Colonic mucosa (tissue), 4 donors: ENCODE measurements at places on chromosomes 5 and 9. TPM values are rescaled to one million over a fixed set of nuclear protein-coding genes. Genes with fewer than 3 reads are reported as not detected.
A peak's percentile ranks its signal among the peaks of the same experiment; 100 is the strongest.

The NUDT12 gene
- total RNA-seq: 24.8 TPM

The CSF2 gene
- not detected for total RNA-seq

GRCh38 chr5:17727098-17727497 is 92.8 kb downstream of the TAF11L14 start:
- no peak for DNase-seq
- H3K27me3 ChIP-seq: no peaks in the 10 kb centered on the region
- no peak overlapping the region for H3K4me3 ChIP-seq
- no peaks in the 10 kb centered on the region for H3K36me3 ChIP-seq

DNA sequence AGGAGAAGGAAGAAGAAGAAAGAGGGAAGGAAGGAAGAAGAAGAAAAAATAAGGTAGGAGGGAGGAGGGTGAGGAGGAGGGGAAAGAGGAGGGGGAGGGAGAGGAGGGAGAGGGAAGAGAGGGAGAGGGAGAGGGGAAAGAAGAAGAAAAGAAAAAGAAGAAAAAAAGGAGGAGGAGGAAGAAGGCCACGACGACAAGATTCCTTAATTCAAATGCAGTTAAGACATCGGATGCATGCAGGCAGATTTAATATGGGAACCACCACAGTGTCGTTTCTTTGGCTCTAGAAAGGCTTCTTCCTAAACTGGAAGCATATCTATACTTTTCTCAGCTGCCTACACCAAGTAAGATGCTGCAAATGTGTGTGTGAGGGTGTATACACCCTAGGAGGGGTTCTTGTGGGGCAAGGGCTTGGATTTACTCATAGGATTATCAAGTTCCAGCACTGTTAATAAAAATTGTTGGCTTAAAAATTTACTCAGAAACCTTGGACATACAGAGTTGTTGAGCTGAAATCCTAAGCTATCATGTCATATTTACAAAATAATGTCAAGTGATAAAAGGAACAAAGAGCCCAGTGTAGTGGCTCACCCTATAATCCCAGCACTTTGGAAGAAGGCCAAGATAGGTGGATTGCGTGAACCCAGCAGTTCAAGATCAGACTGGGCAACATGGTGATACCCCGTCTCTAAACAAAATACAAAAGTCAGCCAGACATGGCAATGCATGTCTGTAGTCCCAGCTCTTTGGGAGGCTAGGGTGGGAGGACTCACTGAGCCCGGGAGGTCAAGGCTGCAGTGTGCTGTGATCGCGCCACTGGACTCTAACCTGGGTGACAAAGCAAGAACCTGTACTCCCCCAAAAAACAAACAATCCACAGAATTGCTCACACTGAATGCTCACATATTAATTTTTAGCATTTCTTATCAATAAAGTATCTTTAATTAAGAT is 108.5 kb downstream of the UBAP2 start:
- H3K27ac ChIP-seq: peak overlapping the region; percentile 39
- H3K36me3 ChIP-seq: no peaks in the 10 kb centered on the region
- H3K4me3 ChIP-seq: no peak overlapping the region

The TLN1 gene
- total RNA-seq: 196 TPM

DNA sequence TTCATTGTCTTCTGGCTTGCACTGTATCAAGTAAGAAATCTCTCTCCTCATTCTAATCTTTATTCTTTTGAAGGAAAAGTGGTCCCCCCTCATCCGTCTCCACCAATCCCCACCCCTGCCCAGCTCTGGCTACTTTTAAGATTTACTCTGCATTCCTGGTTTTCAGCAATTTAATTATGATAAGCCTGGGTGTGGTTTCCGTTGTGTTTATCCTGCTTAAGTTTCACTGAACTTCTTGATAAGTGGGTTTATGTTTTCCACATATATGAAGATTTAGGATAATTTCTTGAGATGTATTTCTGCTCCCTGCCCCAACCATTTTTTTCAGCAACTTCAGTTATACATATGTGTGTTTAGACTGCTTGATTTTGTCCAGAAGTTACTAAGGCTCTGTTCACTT is 46.5 kb downstream of the PTBP3 start:
- DNase-seq: no peak
- no peaks in the 10 kb centered on the region for H3K36me3 ChIP-seq
- H3K4me1 ChIP-seq: no peaks in the 10 kb centered on the region
- H3K27me3 ChIP-seq: no peaks in the 10 kb centered on the region
- H3K4me3 ChIP-seq: no peak overlapping the region

DNA sequence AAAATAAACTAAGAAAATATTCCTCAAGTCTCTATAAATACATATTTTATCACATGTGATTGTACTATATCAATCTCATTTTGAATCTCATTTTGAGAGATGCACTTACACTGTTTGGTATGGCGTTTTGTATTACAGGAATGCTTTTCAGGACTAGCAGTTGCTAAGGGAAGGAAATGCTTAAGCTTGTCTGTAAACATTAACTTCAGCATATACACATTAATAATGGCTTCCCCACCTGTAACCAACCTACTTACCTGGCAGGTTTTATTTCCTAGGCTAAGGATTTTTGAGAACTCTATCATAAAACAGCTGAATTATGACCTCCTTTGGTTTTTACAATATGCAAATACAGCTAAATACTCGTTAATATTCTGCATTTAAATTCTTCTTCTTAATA is 141.0 kb upstream of the GRHPR start:
- no peak overlapping the region for H3K4me3 ChIP-seq
- no peak overlapping the region for H3K27ac ChIP-seq
- H3K4me1 ChIP-seq: no peaks in the 10 kb centered on the region
- no peak for DNase-seq

The ACOT12 gene
- not detected for total RNA-seq

DNA sequence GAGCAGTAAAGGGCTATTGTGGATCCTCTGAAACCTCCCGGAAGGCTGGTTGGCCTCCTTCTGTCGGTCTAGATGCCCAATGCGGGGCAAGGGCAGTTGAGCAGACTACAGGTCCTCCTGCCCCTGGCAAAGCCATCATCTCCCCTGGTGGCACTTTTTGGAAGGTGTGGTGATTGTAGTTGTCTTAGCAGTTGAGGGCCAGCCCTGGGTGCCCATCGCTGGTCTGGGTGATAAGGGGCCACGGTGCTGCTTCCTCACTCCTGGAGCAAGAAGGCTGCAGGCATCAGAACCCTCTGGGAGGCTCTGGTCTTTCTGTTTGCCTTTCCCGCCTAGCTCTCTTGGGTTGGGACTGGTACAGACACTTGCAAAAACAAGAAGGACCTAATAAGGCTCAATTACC is 63.8 kb downstream of the CYSTM1 start:
- peaks cover 16% of the 10 kb centered on the region for H3K4me1 ChIP-seq
- DNase-seq: no peak
- H3K4me3 ChIP-seq: no peak overlapping the region
- no peaks in the 10 kb centered on the region for H3K27me3 ChIP-seq

- H3K27me3 ChIP-seq: peaks cover 9% of the 10 kb centered on the region
- no peaks in the 10 kb centered on the region for H3K4me1 ChIP-seq
- no peak overlapping the region for H3K4me3 ChIP-seq
- DNase-seq: no peak
- no peak overlapping the region for H3K27ac ChIP-seq
Measured at GRCh38 chr5:79517601-79518000, 3.7 kb upstream of the HOMER1 start.

DNA sequence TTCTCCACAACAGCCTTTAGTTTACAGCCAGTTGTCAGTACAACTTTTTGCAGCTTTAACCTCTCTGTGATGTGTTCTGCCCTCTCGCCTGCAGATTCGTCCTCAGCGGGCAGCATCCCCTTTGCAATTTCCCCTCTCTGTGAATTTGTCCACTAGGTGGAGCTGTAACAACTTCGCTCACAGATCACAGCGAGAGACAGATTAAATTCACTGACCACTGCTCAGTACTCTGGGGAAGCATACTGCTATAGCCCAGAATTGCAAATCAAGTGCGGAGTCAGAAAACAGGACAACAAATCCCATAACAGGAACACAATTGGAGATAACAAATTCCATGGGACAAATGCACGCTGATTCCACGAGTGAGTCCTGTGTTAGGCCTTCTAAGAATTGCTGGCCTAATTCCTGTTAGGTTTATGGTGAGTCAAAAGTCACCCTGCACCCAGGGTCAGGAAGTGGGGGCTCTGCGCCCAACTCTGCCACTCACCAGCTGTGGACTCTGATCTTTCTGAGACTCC is 2124.9 kb downstream of the MAT2B start:
- no peak overlapping the region for H3K27ac ChIP-seq
- no peaks in the 10 kb centered on the region for H3K36me3 ChIP-seq
- no peaks in the 10 kb centered on the region for H3K27me3 ChIP-seq
- no peaks in the 10 kb centered on the region for H3K4me1 ChIP-seq
- DNase-seq: peak; percentile 53

DNA sequence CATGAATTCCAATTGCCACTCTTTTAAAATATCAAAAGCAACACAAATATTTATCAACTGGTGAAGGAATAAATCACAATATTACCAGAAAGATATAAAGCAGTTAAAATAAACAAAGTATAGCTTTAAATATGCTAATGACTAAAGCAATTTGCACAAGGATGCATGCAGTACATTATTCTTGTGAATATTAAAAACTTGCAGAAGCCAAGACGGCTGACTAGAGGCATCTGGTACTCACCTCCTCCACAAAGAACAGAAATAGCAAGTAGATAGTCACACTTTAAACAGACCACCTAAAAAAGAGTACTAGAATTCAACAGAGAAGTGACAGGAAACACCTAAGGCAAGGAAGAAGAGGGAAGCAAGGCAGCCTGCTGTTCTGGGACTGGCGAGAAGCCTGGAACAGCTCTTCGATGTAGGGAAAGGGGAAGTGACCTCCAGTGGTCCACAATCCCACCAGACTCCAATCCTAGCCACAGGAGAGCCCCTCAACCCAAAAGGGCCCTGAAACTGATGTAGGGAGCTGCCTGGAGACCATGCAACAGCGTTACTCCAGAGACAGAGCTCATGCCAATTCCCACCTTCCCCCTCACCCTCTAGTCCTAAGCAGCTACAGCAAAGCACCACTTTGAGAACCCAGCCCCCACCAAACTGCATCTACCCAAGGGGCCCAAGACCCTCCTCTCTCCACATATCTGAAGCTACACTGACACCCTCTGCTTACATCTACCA is 86.3 kb downstream of the LPAR1 start:
- no peak for DNase-seq
- no peak overlapping the region for H3K4me3 ChIP-seq
- H3K27me3 ChIP-seq: no peaks in the 10 kb centered on the region
- no peaks in the 10 kb centered on the region for H3K4me1 ChIP-seq
- no peaks in the 10 kb centered on the region for H3K36me3 ChIP-seq
- H3K27ac ChIP-seq: no peak overlapping the region

- DNase-seq: no peak
- H3K36me3 ChIP-seq: no peaks in the 10 kb centered on the region
- H3K27me3 ChIP-seq: no peaks in the 10 kb centered on the region
- H3K27ac ChIP-seq: no peak overlapping the region
- no peaks in the 10 kb centered on the region for H3K4me1 ChIP-seq
- no peak overlapping the region for H3K4me3 ChIP-seq
Measured at GRCh38 chr9:109549386-109549785, 51.3 kb upstream of the PTPN3 start.

GRCh38 chr5:127192836-127193338 is 97.7 kb upstream of the MEGF10 start:
- no peaks in the 10 kb centered on the region for H3K4me1 ChIP-seq
- DNase-seq: no peak
- H3K36me3 ChIP-seq: no peaks in the 10 kb centered on the region
- no peak overlapping the region for H3K27ac ChIP-seq
- no peaks in the 10 kb centered on the region for H3K27me3 ChIP-seq

The FUT7 gene
- total RNA-seq: not detected

DNA sequence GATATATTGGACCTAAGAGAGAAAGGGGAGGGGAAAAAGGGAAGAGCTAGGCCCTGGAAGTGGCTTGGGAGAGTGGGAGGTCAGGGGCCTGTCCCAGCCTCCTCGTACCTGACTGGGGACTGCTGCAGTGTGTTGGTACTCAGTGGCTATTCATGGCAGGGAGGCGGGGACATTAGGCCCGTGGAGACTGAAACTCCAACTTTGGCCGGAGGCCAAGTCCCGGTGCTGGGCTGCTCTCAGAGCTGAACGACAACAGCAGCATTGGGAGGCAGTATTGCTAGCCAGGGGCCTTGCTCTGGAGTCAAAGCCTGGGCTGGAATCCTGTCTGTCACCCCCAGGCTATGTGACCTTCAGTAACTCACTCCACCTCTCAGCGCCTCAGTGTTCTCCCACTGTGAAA is 37.8 kb downstream of the NEURL1B start:
- no peaks in the 10 kb centered on the region for H3K27me3 ChIP-seq
- H3K4me3 ChIP-seq: no peak overlapping the region
- no peaks in the 10 kb centered on the region for H3K4me1 ChIP-seq
- H3K36me3 ChIP-seq: no peaks in the 10 kb centered on the region
- no peak for DNase-seq

The CTXN3 gene
- not detected for total RNA-seq

DNA sequence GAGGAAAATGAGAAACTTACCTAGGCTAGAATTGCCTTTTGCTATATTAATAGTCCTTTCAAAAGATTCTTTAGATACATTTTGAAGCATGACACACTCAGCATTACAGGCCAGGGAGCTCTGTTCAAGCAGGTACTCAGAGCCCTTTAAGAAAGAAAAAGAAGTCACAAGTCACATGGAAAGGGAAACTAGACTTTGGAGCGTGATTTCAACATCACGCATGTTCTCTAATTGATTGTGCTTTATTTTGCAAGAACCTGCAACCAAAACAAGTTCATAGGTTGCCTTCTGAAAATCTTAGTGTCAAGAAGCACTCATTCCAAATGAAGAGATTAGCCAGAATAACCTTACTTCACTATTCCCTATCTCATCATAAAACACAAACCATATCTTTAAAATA is 103.8 kb downstream of the MPDZ start:
- H3K27ac ChIP-seq: no peak overlapping the region
- H3K27me3 ChIP-seq: no peaks in the 10 kb centered on the region
- no peak overlapping the region for H3K4me3 ChIP-seq
- no peaks in the 10 kb centered on the region for H3K4me1 ChIP-seq
- no peaks in the 10 kb centered on the region for H3K36me3 ChIP-seq
- no peak for DNase-seq

The NEUROG1 gene
- total RNA-seq: not detected

DNA sequence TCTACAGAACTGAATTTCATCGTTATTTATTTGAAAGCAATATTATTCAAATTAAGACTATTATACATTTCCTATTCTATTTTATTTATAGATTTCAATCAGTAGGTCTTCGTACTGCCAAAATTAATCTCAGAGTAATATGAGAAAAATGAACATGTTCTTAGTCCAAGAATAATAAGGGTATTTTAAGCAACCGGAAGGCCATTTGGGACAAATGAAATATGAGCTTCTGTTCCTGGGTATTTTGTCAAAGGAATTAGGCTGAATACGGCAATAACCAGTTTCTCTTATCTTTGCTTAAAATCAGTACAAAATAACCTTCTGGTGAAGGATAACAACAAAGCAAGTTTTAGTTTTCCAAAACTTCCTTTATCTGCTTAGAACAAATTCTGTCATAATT is 410.3 kb upstream of the PRR16 start:
- H3K27me3 ChIP-seq: no peaks in the 10 kb centered on the region
- no peaks in the 10 kb centered on the region for H3K4me1 ChIP-seq
- H3K36me3 ChIP-seq: no peaks in the 10 kb centered on the region
- no peak for DNase-seq
- H3K27ac ChIP-seq: no peak overlapping the region

- DNase-seq: no peak
- H3K4me3 ChIP-seq: no peak overlapping the region
- no peaks in the 10 kb centered on the region for H3K27me3 ChIP-seq
- no peaks in the 10 kb centered on the region for H3K4me1 ChIP-seq
- H3K36me3 ChIP-seq: no peaks in the 10 kb centered on the region
Measured at GRCh38 chr5:172235132-172235780, 41.3 kb downstream of the EFCAB9 start.
